Hepatocyte (in vitro differentiated cells): ENCODE measurements at places on chromosomes 1 and 21. TPM values are rescaled to one million over a fixed set of nuclear protein-coding genes. Genes with fewer than 3 reads are reported as not detected.

Gene KRTAP13-2
- not detected in 2 replicates for total RNA-seq

Gene SOX13
- total RNA-seq: 11.5 and 11.9 TPM in 2 replicates

Gene HSD3B2
- 3.4 and 7.3 TPM in 2 replicates for total RNA-seq

Gene CCDC27
- 0.17 and 0.72 TPM in 2 replicates for total RNA-seq

DNA sequence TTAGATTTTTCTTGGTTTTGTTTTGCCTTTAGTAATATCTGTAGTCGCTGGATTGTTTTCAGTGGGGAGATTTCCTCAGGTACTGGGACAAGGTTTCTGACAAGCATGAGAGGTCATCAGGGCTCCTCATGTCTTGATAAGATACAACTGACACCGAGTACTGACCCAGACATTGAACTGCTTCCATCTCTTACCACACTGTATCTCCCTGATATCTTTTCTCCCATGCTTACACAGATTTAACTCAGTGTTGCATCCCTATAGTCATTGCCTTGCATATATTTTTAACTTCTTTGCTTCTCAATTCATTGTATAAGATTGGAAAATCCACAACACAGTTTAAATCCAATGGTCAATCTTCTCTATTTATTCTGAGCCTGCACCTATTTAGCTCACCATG lies 12.4 kb upstream of the CYB5R1 start:
- no peak for DNase-seq
- peaks cover 20% of the 10 kb centered on the region for H3K27me3 ChIP-seq
- H3K36me3 ChIP-seq: no peaks in the 10 kb centered on the region

DNA sequence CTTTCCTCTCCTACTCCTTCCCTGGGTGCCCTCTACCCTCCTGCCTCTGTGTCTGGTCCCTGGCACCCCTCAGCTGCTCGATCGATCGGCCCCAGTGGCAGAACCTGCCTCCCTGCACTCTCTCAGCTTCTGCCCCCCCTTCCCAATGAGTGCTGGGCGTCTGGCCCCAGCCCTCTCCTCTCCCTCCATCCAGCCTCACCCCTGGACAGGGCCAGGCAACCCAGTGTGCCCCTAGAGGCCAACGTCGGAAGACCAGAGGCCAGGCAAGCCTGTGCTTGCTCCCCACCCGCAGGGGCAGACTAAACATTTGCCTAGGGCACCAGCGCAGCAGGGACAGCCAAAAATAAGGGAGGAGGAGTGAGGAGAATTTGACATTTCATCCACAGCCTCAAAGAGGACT lies 43.5 kb downstream of the LGR6 start:
- H3K4me1 ChIP-seq: peaks cover 9% of the 10 kb centered on the region
- no peaks in the 10 kb centered on the region for H3K27me3 ChIP-seq
- no peak overlapping the region for H3K4me3 ChIP-seq
- no peak overlapping the region for H3K27ac ChIP-seq

DNA sequence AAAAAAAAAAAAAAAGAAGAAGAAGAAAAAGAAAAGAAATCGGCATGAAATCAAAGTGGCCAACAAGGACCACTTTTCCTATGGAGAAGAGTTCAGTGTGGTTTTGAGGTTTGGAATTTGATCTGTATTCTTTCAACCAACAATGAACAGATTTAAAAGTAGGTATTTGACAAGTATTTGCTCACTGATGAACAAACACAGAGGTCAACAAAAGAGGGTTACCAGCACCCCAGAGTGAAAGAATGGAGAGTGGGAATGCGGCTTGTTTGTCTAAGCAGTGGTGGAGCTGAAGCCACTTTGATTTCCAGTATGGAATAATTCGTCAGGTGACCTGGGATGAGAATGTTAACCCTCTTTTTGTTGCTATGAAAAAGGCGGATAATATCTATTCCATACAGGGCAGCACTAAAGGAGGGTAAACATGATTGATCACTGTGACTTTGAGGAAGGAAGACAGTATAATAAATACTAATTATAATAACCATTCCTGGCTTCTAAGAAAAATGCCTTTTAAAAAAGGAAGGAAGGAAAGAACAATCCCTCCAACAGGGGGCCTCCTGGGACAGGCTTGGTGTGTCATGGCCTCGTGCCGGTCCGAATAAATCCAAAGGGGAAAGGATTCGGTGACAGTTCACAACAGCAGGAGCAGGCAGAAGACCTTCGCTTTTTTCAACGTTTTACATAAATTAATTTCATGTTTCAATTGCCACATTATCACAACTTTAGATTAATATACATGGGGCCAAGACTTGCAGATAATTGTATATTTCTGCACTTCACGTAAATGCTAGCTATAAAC lies 37.2 kb upstream of the SIM2 start:
- no peak overlapping the region for H3K4me3 ChIP-seq
- H3K27ac ChIP-seq: no peak overlapping the region
- H3K27me3 ChIP-seq: no peaks in the 10 kb centered on the region
- peak; percentile 43 for DNase-seq

GRCh38 chr1:214101246-214101645 lies 113.5 kb downstream of the PROX1 start:
- no peaks in the 10 kb centered on the region for H3K27me3 ChIP-seq
- H3K27ac ChIP-seq: no peak overlapping the region
- DNase-seq: no peak
- H3K36me3 ChIP-seq: no peaks in the 10 kb centered on the region

GRCh38 chr1:219812086-219812485 lies 116.3 kb downstream of the SLC30A10 start:
- peaks cover 41% of the 10 kb centered on the region for H3K27me3 ChIP-seq
- H3K4me3 ChIP-seq: no peak overlapping the region
- no peaks in the 10 kb centered on the region for H3K36me3 ChIP-seq
- DNase-seq: no peak

DNA sequence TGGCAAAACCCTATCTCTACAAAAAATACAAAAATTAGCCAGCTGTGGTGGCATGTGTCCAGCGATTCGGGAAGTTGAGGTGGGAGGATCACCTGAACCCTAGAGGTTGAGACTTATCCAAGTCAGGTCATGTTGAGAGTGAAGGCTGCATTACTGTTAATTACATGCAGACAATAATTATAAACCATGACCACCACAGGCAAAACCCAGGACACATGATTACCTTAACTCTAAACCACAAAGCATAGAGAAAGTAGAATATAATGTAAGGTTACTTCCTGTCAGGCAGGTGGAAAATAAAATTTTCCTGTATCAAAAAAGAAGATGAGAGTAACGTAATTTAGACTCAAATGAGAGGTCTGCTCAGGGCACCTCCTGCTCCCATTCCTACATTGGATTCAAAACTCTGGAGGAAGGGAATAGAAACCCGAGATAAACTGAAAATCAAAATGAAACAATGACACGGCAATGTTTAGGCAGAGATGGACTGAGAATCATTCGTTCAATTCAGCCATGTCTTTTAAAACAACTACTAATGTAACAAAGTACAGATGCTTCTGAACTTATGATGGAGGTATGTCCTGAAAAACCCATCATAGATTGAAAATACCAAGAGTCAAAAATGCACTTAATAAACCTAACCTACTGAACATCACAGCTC lies 33.6 kb downstream of the RGS8 start:
- H3K27ac ChIP-seq: no peak overlapping the region
- no peaks in the 10 kb centered on the region for H3K4me1 ChIP-seq
- no peak overlapping the region for H3K4me3 ChIP-seq
- DNase-seq: no peak
- no peaks in the 10 kb centered on the region for H3K27me3 ChIP-seq

DNA sequence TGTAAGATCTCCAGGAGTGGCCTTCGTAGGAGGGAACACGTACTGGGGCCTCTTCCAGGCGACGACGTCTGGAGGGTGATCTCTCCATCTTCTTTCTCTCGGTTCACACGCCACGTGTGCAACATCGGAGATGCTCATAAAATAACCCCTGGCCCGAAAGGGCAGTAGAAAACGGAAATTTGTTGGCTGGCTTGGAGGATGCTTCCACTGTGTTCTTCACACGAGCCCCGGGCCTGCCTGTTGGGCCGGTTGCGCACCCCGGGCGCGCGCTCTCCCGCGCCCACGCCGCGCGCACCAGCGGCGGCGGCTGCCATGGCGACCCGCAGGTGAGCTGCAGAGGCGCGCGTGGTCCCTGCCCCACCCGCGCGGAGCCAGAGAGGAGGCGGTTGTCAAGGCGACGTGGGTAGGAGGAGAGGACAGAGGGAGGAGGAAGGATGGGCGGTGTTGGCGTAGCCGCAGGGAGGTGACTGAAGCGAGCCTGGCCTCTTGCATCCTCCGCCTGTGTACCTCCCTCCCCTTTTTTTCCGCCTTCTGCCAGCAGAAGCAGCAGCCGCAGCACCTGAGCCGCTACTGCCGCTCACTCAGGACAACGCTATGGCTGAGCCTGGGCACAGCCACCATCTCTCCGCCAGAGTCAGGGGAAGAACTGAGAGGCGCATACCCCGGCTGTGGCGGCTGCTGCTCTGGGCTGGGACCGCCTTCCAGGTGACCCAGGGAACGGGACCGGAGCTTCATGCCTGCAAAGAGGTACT lies at the start of gene ELAPOR1:
Gene ELAPOR1, plus strand, starts transcription at position 526 of the 752 bp plus-strand sequence. Its CDS starts 69 bp downstream, at position 595.
- no peaks in the 10 kb centered on the region for H3K36me3 ChIP-seq
- peak within 1 kb of the TSS; percentile 42 for H3K4me3 ChIP-seq
- no peak within 1 kb of the TSS for H3K27ac ChIP-seq
- peaks cover 29% of the 10 kb centered on the region for H3K27me3 ChIP-seq
- H3K4me1 ChIP-seq: peaks cover 4% of the 10 kb centered on the region

DNA sequence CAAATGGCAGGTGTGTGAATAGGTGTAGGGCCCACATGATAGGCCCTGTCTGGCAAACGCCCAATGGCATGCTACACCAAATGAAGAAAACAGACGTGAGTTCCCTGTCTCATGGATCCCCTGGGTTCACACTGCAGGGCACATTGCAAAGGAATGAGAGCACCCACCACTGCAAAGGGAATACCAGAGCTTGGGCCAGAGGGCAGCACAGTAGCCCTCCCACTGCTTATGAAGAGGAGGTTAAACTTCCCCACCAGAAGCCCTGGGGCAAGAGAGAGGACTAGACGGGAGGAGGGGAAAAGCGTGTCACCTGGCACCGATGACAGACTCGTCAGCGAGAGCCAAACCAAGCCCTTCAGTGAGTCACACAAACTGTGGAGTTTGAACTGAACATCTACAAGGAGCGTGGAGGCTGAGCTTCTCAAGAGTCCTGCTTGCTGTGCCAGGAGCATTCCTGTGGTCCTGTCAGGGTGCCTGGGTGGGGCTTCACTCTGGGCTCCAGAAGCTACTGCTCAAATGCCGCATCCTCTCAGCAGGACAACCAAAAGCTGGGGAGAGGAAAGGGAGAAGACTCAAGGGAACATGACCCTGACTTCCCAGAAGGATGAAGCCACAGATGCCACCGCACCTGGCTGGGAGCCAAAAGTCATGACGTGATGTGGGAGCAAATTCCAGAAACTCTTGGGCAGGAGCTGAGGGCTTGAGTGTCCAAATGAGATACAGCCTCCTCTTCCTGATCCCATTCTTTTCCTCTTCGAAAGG lies 61.1 kb downstream of the TOMM20 start:
- no peaks in the 10 kb centered on the region for H3K36me3 ChIP-seq
- H3K4me3 ChIP-seq: no peak overlapping the region
- H3K4me1 ChIP-seq: peaks cover 25% of the 10 kb centered on the region
- peak; percentile 90 for DNase-seq
- no peaks in the 10 kb centered on the region for H3K27me3 ChIP-seq
- peak overlapping the region; percentile 96 for H3K27ac ChIP-seq

DNA sequence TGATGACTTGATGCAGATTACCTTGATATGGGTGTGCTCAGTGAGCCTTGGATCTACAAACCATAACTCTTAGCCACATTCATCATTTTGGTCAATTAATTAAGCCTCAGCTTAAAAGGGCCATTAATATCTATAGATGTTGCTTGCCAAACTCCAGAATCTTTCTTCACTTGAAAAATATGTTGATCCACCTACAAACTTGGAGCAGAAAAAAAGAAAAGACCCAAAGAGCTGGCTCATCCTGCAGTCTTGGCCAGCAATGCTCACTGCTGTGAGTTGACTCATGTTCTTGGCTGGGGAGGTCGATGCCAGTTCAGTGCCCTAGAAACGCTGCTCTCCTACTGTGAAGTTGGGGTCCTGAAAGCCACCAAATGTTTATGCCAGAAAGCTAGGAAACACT lies 75.4 kb downstream of the DPT start:
- no peaks in the 10 kb centered on the region for H3K36me3 ChIP-seq
- DNase-seq: no peak
- no peaks in the 10 kb centered on the region for H3K4me1 ChIP-seq
- H3K4me3 ChIP-seq: no peak overlapping the region

DNA sequence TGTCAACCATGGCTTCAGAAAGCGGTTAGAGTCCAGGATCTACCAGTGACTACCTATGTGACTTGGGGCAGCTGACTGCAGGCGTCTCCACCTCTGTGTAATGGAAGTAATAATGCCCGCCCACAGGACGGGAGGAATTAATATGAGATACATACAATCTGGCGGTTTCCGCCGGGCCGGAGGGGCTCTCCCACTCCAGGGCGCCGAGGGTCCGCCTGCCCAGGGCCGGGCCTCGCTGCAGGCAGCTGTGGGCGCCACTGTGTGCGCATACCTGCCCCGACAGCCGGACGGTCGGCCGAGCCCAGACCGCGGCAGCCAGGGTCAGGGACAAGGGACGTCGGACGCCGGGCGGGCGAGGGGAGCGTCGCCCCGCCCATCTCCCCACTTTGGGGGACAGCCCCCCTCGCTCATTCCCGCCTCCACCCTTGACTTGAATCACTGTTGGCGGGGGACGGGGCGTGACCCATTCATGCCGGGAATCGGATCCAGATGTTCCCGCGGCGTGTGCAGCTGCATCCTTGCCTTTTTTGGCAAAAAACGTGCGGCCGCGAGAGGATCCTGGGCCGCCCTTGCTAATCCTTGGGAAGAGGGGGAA lies 6.0 kb upstream of the SF3A3 start:
- H3K27me3 ChIP-seq: no peaks in the 10 kb centered on the region
- H3K27ac ChIP-seq: peak overlapping the region; percentile 96
- H3K36me3 ChIP-seq: no peaks in the 10 kb centered on the region
- peaks cover 29% of the 10 kb centered on the region for H3K4me1 ChIP-seq
- peak; percentile 83 for DNase-seq
- H3K4me3 ChIP-seq: no peak overlapping the region

DNA sequence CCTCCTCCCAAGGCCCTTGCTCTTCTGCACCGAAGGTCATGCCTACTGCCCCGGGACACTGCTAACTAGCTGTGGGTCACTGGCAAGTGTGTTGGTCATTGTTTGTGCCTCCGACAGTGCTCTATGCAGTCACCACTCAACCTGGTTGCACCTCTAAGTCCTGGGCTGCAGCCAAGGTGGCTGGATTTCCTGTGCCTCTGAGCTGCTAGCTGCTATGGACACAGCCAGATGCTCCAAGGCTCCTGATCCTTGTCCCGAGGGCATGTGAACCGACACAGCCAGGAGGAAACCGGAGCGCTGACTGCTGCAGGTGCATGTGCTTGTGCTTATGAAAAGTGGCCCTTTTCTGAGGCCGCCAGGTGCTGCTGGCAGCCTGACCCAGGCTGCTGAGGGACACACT lies 14.7 kb upstream of the SPOCD1 start:
- no peaks in the 10 kb centered on the region for H3K27me3 ChIP-seq
- no peak overlapping the region for H3K4me3 ChIP-seq
- H3K4me1 ChIP-seq: peaks cover 6% of the 10 kb centered on the region
- H3K27ac ChIP-seq: no peak overlapping the region

GRCh38 chr1:198880818-198881597 lies 242.2 kb downstream of the PTPRC start:
- H3K4me1 ChIP-seq: no peaks in the 10 kb centered on the region
- no peaks in the 10 kb centered on the region for H3K27me3 ChIP-seq
- no peaks in the 10 kb centered on the region for H3K36me3 ChIP-seq
- peak; percentile 45 for DNase-seq
- peak overlapping the region; percentile 50 for H3K27ac ChIP-seq

- no peak overlapping the region for H3K4me3 ChIP-seq
- H3K27ac ChIP-seq: no peak overlapping the region
- no peaks in the 10 kb centered on the region for H3K36me3 ChIP-seq
- no peaks in the 10 kb centered on the region for H3K4me1 ChIP-seq
- DNase-seq: no peak
Measured at GRCh38 chr1:63046539-63046938, 262.6 kb downstream of the ATG4C start.

GRCh38 chr1:229600229-229600628 lies 25.7 kb downstream of the TAF5L start:
- no peaks in the 10 kb centered on the region for H3K4me1 ChIP-seq
- no peak for DNase-seq
- no peaks in the 10 kb centered on the region for H3K27me3 ChIP-seq
- H3K36me3 ChIP-seq: no peaks in the 10 kb centered on the region
